ENCODE measurements at places on chromosomes 3 and 15. TPM values are rescaled to one million over a fixed set of nuclear protein-coding genes. Genes with fewer than 3 reads are reported as not detected.

TEX55 gene
- total RNA-seq: not detected

ADAMTS9 gene
- total RNA-seq: 2.5 TPM

MASP1 gene
- total RNA-seq: 1.8 TPM

B4GALT4 gene
- 17.0 TPM for total RNA-seq

All from bronchus fibroblast of lung (primary cell).